ENCODE measurements at places on chromosomes 7 and 10. TPM values are rescaled to one million over a fixed set of nuclear protein-coding genes. Genes with fewer than 3 reads are reported as not detected.

Gene GIMAP8
- total RNA-seq, result 0.07 TPM

Gene CUBN
- total RNA-seq, result 0.88 TPM

Gene NME8
- not detected for total RNA-seq

Gene OGDH
- total RNA-seq, result 82.2 TPM

Gene LRRC18
- total RNA-seq, result not detected

Gene RELN
- not detected for total RNA-seq

Gene TPST1
- total RNA-seq, result 14.8 TPM

Gene ASAH2B
- 7.0 TPM for total RNA-seq

Gene AGAP9
- total RNA-seq, result 1.2 TPM

Gene GPR85
- total RNA-seq, result 1.1 TPM

Gene ST8SIA6
- total RNA-seq, result not detected

Gene PNLIPRP1
- total RNA-seq, result not detected

Gene PTPRZ1
- total RNA-seq, result 22.5 TPM

Gene MYPN
- total RNA-seq, result not detected

Gene BMS1
- total RNA-seq, result 17.6 TPM

Gene TMEM140
- not detected for total RNA-seq

Gene SPDYE2B
- total RNA-seq, result not detected

Gene FKBP6
- total RNA-seq, result not detected

Gene LLCFC1
- not detected for total RNA-seq

Gene MNX1
- total RNA-seq, result not detected

Gene APBB1IP
- not detected for total RNA-seq

Gene VWDE
- total RNA-seq, result 5.1 TPM

Gene LRWD1
- 31.0 TPM for total RNA-seq

Gene EBLN1
- not detected for total RNA-seq

Gene LARP4B
- total RNA-seq, result 32.7 TPM

Gene PAX4
- total RNA-seq, result not detected

Gene SH2B2
- total RNA-seq, result 4.0 TPM

Gene CLCN1
- 0.21 TPM for total RNA-seq

Gene IQUB
- 0.21 TPM for total RNA-seq

Gene RADIL
- 0.14 TPM for total RNA-seq

Gene SLC18A3
- not detected for total RNA-seq

Gene TWIST1
- total RNA-seq, result 2.6 TPM

Gene OR2A12
- not detected for total RNA-seq

Gene CNPY1
- not detected for total RNA-seq

Gene C7orf57
- total RNA-seq, result 0.14 TPM

Gene UBE2H
- total RNA-seq, result 103 TPM

Gene MBL2
- not detected for total RNA-seq

Gene STOX1
- 0.14 TPM for total RNA-seq

Gene ZFAND2A
- 11.2 TPM for total RNA-seq

Gene STAG3
- 0.14 TPM for total RNA-seq

Gene OR9A2
- not detected for total RNA-seq

Gene ASB10
- not detected for total RNA-seq

Gene EGFR
- total RNA-seq, result 150 TPM

Gene HOXA4
- total RNA-seq, result not detected

Gene LRIT1
- total RNA-seq, result not detected

Gene NRCAM
- 1.1 TPM for total RNA-seq

Data from airway epithelial cell (primary cell).